Mesenteric fat pad (tissue), 1 donor: ENCODE measurements at places on chromosomes 2 and 18. TPM values are rescaled to one million over a fixed set of nuclear protein-coding genes. Genes with fewer than 3 reads are reported as not detected.
A peak's percentile ranks its signal among the peaks of the same experiment; 100 is the strongest.

The TUBA4B gene
- total RNA-seq, result not detected

The CTLA4 gene
- total RNA-seq, result 0.64 TPM

The CLEC4F gene
- total RNA-seq, result 0.48 TPM

The SOX11 gene
- not detected for total RNA-seq

The REG3A gene
- 3.3 TPM for total RNA-seq

The CYBRD1 gene
- total RNA-seq, result 172 TPM

The UGT1A5 gene
- not detected for total RNA-seq

The IL36G gene
- not detected for total RNA-seq

The FAM228A gene
- 3.2 TPM for total RNA-seq

The CXCR4 gene
- total RNA-seq, result 13.2 TPM

The KRTCAP3 gene
- total RNA-seq, result 0.48 TPM

The GATA6 gene
- 26.6 TPM for total RNA-seq

The TLX2 gene
- not detected for total RNA-seq

- no peak for DNase-seq
Observed at GRCh38 chr2:223383315-223383714, 218.8 kb downstream of the SCG2 start.

DNA sequence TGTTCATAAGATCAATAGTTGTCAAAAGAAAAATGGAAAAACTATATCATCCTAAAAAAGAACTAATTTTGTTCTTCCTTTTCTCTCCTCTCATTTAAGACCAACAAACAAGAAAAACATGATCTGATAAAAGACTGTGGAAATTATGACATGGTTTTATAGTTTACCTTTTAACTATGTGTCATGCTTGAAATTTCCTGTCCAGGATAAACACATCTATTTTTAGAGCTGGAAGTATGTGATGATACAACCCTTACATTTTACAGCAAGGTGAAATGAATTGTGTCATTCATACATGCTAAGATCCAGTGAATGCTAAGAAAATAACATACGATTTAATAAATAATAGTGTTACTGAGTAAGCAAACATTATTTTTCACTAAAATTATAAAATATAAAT, 89.9 kb downstream of the GULP1 start:
- DNase-seq, result no peak

DNA sequence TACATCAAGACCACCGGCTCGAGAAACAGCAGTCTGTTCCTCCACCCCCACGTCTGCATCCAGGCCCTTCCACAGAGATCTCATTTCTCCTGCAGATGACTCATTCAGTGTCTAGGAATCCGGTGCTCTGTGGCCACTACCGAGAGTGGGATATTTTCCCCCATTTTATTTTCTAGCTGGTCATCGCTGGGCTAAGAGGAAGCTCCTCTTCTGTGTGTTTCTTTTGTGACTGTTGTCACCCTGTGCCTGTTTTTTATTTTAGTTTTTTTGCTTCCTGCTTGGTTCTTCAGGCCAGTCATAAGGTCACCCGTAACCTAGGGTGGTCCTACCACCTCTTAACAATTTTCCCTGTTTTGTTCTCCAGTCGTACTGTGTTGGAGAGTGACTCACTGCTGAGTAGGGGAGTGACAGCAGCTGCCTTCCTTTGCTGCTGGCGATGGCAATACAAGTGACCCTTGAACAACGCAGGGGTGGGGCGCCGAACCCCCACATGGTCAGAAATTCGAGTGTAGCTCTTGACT, 6.7 kb downstream of the RAMP1 start:
- DNase-seq, result peak; percentile 49

DNA sequence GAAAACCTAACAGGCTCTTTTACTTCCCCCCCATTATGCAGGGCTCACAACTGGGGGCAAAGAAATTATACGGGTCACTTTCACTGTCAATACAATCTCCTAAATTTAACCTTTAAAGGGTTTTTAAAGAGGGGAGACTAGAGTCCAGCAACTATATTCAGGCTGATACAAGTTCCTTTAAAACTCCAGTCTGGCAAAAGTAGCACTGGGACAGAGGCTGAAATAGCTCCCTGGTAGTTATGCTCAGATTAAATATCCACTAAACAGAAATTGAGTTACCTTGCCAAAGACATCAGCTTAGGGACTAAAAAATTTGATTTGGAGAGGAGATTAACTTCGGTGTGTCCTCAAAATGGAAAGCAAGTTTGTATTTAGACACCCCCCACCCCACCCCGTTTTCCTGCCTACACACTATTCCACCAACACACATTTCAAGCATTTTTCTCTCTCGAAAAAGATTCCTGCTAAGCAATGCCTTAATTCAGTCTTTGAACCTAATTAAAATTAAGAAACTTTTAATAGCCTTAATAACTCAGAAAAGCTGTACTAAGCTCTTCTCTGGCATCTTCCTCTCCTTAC, 127.2 kb downstream of the OSBPL1A start:
- DNase-seq, result no peak

GRCh38 chr2:207107551-207107950, 58.2 kb downstream of the KLF7 start:
- DNase-seq, result no peak

- DNase-seq, result no peak
Observed at GRCh38 chr2:166180951-166181812, 53.4 kb upstream of the SCN1A start.

- no peak for DNase-seq
Observed at GRCh38 chr2:241999184-241999583, 129.7 kb downstream of the RTP5 start.

GRCh38 chr18:63283305-63284094, 36.1 kb downstream of the BCL2 start:
- no peak for DNase-seq

GRCh38 chr2:43101751-43102150, 124.7 kb downstream of the ZFP36L2 start:
- no peak for DNase-seq

GRCh38 chr2:105895990-105896764, 151.5 kb downstream of the NCK2 start:
- no peak for DNase-seq

GRCh38 chr2:177541258-177541991, 148.9 kb downstream of the AGPS start:
- no peak for DNase-seq

DNA sequence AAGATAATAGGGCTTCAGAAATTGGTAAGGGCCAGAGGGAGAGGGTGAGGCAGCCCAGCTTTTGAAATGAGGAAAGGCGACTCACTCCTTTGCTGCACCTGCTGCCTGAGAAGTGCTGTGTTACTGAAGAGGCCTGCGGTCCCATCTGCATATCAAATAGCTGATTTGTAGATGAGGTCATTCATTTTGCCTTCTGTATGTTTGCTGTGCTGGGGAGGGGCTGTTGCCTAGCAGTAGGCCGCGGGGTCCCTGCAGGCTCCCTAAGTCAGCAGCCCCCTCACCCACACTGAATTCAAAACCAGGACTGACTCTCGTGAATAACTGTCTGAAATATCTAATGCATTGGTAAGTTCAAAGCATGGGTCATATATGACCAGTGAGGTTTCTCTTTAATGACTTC, 377.2 kb downstream of the SOX11 start:
- DNase-seq, result no peak

DNA sequence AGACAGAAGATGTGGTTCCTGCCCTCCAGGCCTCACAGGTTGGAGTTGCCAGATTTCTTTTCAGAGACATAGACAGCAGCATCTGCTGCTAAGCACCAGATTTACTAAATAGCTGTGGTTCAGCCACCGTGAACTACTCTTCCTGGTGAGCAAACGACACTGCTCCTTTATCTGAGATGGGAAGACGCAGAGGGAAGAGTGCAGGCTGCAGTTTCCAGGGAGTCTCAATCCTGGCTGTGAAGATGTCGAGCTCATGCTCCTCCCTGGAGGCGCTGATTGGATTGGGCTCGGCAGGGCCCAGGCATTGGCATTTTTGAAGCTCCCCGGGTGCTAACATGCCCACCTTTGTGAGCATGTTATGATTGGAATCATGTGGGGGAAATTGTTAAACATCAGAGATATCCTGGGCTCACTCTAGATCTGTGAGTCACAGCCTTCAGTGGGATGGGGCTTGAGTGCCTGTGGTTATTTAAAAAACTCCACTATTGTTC, 314.8 kb downstream of the TSN start:
- DNase-seq, result no peak

DNA sequence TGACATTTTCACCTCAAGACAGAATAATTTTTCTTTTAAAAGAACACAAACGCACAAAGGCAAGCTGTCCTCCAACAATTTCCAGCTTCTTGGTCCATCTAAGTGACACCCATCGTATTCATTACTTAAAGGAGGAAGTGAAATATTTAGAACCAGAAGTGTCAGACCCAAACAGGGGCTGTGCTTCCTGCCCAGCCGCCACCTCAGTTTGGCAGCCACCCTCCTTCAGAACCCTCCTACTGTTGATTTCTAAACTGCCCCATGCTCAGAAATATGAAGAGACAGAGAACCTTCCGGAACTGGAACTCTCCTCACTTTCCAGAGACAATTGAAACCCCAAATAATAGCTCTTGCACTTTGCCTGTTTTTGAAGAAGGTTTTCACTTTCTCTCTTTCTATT, 734.8 kb upstream of the SALL3 start:
- no peak for DNase-seq

GRCh38 chr2:139067072-139067471, 286.9 kb upstream of the NXPH2 start:
- no peak for DNase-seq

GRCh38 chr2:12044857-12045256, 298.4 kb downstream of the LPIN1 start:
- no peak for DNase-seq

DNA sequence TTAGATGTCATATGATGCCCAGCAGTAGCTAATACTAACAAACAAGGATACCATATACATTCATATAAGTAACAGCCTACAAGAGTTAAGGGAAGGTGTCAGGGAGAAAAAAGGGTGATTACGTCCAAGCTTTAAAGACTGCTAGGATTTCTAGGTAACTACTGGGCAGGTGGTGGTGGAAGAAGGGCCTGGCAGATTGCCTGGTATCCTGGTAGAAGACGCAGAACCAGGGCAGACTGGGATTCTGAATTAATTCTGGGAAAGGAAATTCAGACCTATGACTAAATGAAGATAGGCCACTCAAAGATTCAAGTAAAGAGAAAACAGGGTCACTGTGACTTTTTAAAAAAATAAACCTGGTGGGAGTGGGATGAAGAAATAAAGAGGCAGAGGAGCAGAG, 31.9 kb downstream of the NDUFA10 start:
- DNase-seq, result no peak

- DNase-seq, result no peak
Observed at GRCh38 chr2:231034291-231034882, 2.9 kb upstream of the C2orf72 start.

DNA sequence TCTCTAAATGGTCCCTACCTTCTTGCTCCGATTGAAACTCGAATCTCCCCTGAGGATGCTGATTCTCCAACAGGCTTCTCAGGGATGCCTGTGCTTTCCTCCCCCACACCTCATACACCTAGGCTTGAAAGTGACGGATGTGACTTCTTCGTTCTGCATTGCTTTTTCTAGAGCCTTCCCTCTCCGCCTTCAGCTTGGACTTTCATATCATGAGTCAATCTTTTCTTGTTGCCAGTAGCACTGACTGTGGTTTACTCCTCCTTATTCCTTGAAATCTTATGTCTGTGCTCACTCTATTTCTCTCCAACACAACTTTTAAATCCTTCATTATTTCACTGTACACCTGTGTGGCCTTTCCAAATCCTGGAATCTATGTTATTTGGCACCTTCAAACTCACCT, 451.4 kb downstream of the TMX3 start:
- no peak for DNase-seq

GRCh38 chr2:27664154-27664574, 475 bp downstream of the SLC4A1AP start:
- no peak for DNase-seq
